ENCODE measurements at places on chromosomes 16 and 17.

- DNase-seq = no peak
These were observed 356.5 kb upstream of the CDH8 start for GRCh38 chr16:62392698-62393097.

DNA sequence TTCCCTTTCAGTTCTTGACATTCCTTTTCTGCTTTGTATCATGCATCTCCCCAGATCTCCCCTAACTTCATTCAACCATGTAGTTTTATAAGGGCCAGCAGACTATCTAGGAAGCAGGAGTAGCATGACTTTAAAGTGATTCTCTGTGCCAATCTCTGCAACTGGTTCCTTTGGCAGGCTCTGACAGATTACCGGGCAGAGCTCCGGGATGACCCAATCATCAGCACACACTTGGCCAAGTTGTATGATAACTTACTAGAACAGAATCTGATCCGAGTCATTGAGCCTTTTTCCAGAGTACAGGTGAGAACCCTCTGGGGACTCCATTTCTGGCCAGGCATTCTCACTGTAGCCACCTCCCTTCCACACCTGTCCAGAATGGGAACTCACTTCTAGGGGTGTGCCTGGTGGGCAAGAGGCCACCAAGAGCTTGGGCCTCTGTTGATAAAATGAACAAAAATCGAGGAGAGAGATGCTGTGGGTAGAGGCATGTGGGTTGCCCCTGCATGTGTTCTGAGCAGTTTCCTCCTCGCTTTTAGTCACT, 7.6 kb upstream of the CDK5R1 start:
- DNase-seq = no peak

- DNase-seq = no peak
These were observed 14.7 kb downstream of the TPPP3 start for GRCh38 chr16:67378642-67379041.

DNA sequence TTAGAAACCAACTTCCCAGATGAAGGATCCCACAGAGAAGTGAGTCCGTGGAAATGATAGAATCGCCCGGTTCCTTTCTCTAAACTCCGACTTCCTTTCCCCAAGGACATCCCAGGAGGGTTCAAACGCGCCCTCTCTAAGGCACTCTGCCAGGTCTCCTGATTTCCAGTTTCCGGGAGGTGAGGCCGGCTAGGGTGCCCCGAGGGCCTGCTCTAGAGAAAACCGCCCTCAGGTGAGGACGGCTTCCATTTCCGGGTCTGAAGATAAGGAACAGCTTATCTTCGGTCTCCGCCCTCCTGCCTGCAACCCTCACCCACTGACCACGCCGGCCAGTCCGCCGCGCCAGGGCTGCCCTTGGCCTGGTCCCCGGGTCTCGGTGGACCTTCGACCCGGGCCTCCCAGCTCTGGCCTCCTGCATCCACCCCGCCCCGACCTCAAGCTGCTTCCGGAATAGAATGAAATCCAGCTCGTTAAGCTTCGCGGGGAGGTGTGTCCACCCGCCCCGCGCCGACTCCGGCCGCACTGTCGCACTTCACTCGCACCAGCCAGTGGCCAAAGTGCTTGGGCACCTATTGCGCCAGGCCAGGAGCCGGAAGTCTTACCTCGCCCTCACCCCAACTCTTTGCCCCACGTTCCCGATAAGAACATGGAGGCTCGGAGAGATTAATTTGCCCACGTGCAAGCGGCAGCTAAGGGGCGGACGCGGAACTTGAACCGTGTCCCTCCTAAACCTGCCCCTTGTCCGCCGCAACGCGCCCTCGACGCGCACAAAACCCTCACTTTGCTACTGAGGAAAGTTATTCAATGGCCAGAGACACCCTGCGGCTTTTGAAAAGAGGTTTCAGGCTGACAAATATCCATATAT, 836 bp upstream of the MMP15 start:
- DNase-seq = no peak
